Left lung (tissue), 14 donors: ENCODE measurements at places on chromosomes 7 and 10.

DNA sequence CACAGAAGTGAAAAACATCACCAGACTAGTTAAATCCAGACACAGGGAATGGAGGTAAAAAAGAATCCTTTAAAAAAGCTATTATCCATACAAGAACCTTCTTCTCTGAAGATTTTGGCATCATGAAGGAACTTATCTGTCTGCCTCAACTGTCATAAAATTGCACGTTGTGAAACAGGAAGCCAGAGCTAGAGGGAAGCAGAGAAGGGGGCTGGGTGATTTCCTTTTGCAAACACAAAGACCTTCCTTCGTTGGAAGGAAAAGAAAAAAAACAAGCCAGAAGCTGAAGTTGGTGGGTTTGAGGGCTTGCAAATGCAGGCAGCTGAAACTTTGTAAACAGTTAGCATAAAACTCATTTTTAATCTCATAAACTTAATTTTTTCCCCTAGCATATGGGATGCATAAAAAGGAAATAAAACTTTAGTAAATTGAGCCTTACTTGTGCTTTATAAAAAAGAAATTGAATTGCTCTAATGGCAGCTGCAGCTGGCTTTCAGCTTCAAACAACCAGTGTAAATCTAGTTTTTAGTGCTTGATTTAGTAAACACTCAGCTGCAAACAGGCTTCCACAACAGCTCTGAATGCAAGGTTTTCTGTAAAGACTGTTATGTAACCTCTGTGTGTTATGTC is 101.6 kb downstream of the OTUD1 start:
- no peaks in the 10 kb centered on the region for H3K36me3 ChIP-seq
- H3K27me3 ChIP-seq, result no peaks in the 10 kb centered on the region
- H3K4me1 ChIP-seq, result no peaks in the 10 kb centered on the region
- peak overlapping the region; percentile 79 for H3K27ac ChIP-seq
- no peak for DNase-seq
- H3K4me3 ChIP-seq, result no peak overlapping the region

GRCh38 chr10:73163096-73163495 is 4.7 kb downstream of the ECD start:
- H3K36me3 ChIP-seq, result peaks cover 42% of the 10 kb centered on the region
- H3K27me3 ChIP-seq, result no peaks in the 10 kb centered on the region
- DNase-seq, result no peak
- H3K27ac ChIP-seq, result no peak overlapping the region
- peaks cover 6% of the 10 kb centered on the region for H3K4me1 ChIP-seq

- H3K4me3 ChIP-seq, result no peak overlapping the region
- DNase-seq, result no peak
- no peaks in the 10 kb centered on the region for H3K36me3 ChIP-seq
Measured at GRCh38 chr10:128528167-128528566, 401.9 kb upstream of the MKI67 start.

DNA sequence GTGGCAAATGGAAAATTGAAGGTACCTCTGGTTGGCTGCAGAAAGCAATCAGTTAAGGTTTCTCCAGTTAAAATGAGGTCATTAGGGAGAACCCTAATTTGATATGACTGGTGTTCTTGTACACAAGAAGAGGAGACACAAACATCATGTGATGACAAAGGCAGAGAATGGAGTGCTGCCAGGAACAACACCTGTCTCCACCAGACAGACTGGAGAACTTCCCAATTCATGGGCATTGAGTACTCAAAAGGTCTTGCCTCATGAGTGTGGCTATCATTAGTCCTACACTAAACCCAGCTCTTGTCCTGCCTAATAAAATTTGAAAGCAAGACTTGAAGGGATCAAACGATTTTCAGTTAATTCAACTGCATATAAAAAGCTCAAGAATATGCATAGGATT is 152.6 kb downstream of the PTPN20 start:
- no peaks in the 10 kb centered on the region for H3K4me1 ChIP-seq
- no peak for DNase-seq
- no peak overlapping the region for H3K4me3 ChIP-seq
- no peaks in the 10 kb centered on the region for H3K27me3 ChIP-seq

DNA sequence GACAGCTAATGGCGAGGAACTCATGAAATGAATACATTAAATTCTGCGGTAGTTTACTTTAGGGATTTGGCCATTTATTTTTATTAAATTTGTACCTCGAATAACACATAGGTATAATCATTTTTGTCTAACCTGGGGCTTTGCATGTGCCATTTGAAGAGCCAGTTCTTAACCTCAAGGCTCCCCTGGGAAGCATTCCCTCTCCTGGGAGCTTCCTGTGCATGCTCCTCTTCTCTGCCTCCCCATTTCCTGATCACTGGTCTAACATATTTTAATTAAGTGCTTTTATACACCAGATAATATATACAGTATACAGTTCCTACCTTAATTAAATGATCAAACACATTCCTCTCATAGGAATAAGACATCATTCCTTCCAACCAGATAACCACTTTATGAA is 183.9 kb upstream of the FZD1 start:
- H3K36me3 ChIP-seq, result no peaks in the 10 kb centered on the region
- H3K4me1 ChIP-seq, result peaks cover 5% of the 10 kb centered on the region
- H3K4me3 ChIP-seq, result no peak overlapping the region
- H3K27ac ChIP-seq, result peak overlapping the region; percentile 2
- H3K27me3 ChIP-seq, result no peaks in the 10 kb centered on the region

GRCh38 chr7:74138334-74138867 is 35.8 kb upstream of the EIF4H start:
- no peak for DNase-seq
- H3K36me3 ChIP-seq, result no peaks in the 10 kb centered on the region
- no peaks in the 10 kb centered on the region for H3K27me3 ChIP-seq
- no peak overlapping the region for H3K27ac ChIP-seq
- H3K4me1 ChIP-seq, result no peaks in the 10 kb centered on the region
- H3K4me3 ChIP-seq, result no peak overlapping the region

- H3K4me3 ChIP-seq, result no peak overlapping the region
- H3K36me3 ChIP-seq, result no peaks in the 10 kb centered on the region
- peak; percentile 15 for DNase-seq
- peaks cover 4% of the 10 kb centered on the region for H3K4me1 ChIP-seq
- H3K27ac ChIP-seq, result no peak overlapping the region
Measured at GRCh38 chr7:150956395-150957132, 21.6 kb downstream of the KCNH2 start.
